Stimulated activated CD4-positive, alpha-beta T cell treated with anti-CD3 and anti-CD28 coated beads, Interleukin-4, amount 100 ng/mL, for 4 hours (primary cell): ENCODE measurements at places on chromosomes 3 and 15.

- no peak for DNase-seq
These were observed 257.3 kb downstream of the ABHD5 start for GRCh38 chr3:43948013-43948412.

DNA sequence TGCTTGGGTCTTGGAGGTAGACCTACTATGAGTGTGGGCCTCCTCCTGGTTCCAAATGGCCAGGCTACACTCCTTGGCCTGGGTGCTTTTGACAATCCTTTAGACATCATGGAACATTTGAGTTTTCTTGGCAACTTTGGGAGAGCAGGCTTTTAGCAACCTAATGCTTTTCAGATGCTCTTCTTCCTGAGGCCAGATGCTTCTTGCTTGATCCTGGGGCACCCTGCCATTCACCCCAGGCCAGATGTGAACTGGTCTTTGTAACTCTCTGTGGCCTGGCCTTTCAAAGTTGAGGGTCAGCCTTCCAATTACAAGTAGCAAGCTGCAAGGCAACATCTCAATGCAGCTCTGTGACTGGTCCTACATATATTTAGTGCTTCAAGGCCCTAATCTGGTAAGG lies 40.5 kb downstream of the RTP1 start:
- no peak for DNase-seq

- peak; percentile 35 for DNase-seq
These were observed at the start of gene PLXND1 for GRCh38 chr3:129606636-129607390. PLXND1 (minus strand) TSS chr3:129606676; CDS start chr3:129606639, 37 bp downstream.

DNA sequence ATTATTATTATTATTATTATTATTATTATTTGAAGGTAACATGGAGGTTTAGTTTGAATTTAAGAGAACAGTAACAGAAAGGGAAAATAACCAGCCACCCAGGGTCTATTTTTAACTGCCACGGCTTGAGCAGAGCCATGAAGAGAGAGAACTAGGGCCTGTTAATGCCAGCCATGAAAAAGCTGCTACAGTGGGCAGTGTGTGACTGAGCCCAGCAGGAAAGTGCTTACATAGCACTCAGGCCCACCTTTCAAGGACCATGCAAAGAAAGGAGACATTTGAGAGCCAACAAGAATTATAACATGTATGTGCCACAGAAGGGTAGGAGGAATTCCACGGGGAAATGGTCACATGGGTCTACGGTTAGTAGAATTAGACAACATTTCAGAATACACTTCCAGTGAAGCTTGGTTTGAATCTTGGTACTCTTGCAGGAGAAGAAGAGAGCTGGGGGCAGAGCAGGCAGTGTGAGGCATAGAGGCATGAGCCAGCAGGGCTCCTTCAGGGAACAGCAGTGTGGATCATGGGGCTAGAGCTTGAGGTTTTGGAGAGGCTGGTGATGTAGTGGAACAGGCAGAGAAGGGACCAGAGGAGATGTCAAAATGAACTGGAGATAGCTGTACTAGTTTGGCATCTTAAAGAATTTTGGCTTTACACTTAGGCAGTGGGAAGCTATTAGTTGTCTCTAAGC lies 140.7 kb downstream of the CMSS1 start:
- DNase-seq: no peak

GRCh38 chr15:33618350-33618749 lies 307.6 kb downstream of the RYR3 start:
- no peak for DNase-seq

DNA sequence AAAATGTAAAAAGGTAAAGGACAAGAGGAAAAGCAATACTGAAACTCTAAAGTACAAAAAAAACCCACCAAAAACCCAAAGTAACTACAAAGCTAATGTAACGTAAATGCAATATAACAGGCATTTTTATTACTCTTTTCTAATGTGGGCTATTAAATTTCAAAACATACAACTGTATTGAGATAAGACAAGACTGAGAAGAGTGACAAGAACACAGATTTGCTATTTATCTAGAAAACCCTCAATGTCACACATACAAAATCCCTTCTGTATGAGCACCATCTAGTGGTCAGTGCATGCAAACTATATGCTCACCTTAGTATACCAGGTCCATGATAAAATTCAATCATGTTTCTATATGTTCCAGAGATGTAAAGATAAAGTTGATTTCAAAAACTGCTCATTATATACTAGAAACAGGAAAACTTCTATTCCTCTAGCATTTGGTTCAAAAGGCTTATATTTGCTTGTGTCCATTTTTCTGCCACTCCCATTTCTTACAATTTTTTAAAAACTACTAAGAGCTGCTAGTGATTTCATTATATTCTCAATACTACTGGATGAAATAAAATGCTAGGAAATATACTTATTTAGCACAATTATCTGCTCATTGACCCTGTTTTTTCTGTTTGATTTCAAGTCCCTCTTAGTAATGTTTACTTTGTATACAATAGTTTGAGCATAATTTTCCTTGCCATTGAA lies 111.4 kb downstream of the DLG1 start:
- no peak for DNase-seq

- no peak for DNase-seq
These were observed 1.8 kb downstream of the IGDCC3 start for GRCh38 chr15:65375871-65376607.

GRCh38 chr3:23950293-23950692 lies 5.2 kb downstream of the NR1D2 start:
- DNase-seq: no peak
